PC-3 (cell line): ENCODE measurements at places on chromosomes 11 and 22.
A peak's percentile ranks its signal among the peaks of the same experiment; 100 is the strongest.

DNA sequence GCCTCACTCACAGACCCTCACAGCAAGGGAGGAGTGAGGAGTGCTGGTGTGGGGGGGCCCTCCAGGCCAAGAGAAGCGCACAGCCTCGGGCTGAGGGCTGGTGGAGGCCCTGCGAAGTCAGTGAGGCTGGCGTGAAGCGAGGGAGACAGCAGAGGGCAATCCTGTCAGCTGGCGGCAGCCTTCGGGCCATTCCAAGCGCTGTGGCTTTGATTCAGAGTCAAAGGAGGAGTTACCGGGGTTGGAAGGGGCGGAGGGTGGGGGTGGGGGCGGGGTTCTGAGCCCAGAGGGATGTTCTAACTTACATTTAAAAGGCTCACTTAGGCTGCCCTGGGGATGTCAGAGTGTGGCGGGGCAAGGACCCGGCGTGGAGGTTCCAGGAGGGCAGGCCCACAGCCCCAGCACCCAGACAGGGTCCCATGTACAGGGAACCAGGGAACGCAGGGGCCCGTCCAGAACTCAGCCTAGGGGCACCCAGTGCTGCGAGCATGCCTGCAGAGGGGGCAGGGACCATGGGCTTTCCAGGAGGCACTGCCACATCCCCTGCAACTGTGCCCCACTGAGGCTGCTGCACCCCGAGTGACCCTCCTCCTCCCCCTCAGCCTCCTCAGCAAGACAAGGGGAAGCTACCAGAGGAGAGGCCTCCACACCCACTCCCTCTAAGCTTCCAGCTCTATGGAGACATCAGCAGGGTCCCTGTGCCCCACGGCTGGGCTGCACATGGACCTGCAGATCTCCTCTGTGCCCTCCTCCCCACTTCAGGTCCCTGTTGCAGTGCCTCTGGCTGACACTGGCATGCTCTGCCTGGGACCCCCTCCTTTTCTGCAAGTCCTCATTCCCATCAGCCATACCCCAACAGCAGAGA lies 39.7 kb upstream of the TTLL12 start:
- no peak for DNase-seq

DNA sequence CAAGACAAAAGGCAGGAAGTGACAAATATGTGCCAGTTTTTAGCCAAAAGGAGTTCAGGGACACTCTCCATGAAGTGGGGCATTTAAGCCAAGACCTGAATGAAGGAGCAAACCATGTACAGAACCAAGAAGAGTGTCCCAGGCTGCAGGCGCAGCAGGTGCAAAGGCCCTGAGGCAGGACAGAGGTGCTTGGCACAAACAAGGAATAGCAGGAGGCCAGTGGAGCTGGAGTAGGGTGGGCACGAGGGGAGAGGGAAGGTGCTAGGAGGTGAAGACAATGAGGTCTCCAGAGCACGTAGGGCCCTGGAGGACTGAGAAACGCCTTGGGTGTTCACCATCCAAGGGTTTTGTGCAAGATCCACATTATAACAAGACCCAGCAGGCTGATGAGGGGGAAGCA lies 474.1 kb downstream of the MN1 start:
- no peak for DNase-seq

DNA sequence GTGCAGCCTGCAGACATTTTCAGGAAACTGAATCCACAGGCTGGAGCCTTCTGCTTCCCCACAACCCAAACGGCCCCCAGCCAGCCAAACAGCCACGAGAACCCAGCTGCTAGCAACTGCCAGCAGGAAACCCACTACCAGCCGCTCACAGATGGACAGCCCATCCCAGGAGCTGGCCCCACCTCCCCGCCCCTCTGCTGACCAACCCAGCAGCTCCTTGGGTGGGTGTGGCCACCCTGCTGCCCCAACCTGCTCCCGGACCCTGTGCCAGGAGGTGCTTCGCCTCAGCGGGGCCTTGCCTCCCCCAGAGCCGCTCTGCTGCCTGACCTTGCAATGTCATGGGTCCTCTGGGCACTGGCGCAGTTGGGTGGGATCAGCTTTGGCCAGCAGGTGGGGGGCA lies 8.2 kb upstream of the CCDC188 start:
- DNase-seq, result no peak

DNA sequence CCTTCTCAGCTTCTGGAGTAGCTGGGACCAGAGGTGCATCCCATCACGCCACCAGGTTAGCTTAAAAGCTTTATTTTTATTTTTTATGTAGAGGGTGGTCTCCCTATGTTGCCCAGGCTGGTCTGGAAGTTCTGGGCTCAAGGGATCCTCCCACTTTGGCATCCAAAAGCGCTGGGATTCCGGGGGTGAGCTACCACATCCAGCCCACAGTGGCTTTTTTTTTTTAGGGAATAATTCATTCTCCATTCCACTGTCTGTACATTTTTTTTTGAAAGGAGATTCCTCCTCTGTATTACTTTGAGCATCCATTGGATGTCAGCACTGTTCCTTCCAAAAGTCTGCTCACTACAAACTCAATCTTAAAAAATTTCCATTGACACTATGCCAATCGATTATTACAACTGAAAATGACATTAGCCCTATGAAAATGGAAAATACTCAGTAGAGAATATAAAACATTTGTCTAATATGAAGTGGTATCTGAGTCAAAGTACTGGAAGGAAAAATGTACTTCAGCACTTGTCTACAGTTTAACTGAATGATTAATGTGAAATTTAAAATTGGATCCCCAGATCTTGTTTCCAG lies 1.3 kb upstream of the LPXN start:
- DNase-seq, result peak; percentile 44

GRCh38 chr22:42179616-42180015 lies 49.0 kb upstream of the CYP2D6 start:
- DNase-seq, result peak; percentile 10

DNA sequence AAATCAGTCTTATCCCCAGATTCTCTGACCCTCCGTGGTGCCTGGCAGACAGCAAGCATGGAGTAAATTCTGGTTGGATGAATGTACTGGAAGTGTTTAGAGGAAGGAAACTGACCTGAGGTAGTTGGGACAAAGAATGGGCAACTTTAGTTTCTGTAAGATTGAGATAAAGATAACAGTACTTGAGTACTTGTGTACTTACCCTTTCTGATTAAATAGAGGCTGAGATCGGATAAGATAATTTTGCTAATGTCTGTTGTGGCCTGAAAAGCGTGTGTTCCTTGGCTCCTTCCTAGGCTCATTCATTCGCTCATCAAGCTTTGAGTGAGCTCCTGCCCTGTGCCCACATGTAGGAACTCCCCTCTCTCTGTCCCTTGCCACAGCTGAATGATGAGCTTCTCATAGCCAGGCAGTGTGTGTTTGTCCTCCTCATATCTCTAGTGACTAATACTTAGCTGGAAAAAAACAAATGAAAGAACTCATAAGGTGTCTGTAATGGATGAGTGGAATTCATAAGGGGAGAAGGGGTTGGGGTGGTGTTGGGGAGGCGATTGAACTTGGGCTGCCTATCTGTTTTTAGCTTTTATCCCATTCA lies 118.1 kb downstream of the DBX1 start:
- peak; percentile 48 for DNase-seq

DNA sequence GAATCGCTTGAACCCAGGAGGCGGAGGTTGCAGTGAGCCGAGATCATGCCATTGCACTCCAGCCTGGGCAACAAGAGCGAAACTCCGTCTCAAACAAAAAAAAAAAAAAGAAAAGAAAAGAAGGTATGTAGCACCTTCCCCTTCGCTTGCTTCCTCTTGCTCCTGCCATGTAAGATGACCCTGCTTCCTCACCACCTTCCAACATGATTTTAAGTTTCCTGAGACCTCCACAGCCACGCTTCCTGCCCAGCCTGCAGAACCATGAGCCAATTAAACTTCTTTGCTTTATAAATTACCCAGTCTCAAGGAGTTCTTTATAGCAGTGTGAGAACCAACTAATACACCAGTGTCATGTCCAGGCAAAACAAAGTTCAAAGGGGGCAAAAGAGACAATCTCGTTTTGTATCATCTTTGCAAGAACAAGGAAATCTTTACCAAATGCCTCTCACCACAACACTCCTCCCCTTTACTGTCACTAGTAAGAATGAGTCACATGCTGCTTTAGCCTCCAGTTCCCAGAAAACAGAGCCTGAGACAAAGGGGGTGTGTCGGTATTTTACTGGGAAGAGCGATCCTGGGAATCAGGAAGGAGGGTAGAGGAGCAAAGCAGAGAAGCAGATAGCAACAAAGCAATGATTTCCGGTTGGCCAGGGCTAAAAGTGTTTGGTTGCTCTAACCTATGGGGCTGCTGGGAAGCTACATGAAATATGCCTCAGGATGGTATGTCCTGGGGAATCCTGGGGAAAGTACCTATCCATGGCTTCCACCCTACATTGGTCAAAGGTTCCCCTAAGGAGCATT lies 10.5 kb upstream of the MCHR1 start:
- DNase-seq, result peak; percentile 55

DNA sequence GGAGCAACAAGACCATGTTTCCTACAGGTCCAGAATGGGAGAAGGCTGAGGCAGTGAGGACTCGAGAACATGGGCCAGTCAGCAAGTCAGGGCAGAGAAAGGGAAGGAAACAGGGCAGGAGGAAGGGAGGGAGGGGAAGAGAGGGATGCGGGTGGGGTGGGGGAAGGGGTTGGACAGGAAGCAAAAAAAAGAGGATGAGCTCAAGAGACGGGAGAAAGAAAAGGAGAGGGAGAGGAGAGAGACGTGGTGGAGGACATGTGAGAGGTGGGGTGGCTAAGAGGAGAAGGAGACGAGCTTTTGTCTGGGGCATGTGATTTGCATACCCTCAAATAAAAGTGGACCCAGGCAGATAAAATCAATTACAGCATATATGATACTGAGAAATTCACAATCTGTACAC lies 389.5 kb upstream of the B3GAT1 start:
- DNase-seq, result no peak

- DNase-seq, result no peak
Measured at GRCh38 chr11:47186700-47187695, 764 bp upstream of the PACSIN3 start.

DNA sequence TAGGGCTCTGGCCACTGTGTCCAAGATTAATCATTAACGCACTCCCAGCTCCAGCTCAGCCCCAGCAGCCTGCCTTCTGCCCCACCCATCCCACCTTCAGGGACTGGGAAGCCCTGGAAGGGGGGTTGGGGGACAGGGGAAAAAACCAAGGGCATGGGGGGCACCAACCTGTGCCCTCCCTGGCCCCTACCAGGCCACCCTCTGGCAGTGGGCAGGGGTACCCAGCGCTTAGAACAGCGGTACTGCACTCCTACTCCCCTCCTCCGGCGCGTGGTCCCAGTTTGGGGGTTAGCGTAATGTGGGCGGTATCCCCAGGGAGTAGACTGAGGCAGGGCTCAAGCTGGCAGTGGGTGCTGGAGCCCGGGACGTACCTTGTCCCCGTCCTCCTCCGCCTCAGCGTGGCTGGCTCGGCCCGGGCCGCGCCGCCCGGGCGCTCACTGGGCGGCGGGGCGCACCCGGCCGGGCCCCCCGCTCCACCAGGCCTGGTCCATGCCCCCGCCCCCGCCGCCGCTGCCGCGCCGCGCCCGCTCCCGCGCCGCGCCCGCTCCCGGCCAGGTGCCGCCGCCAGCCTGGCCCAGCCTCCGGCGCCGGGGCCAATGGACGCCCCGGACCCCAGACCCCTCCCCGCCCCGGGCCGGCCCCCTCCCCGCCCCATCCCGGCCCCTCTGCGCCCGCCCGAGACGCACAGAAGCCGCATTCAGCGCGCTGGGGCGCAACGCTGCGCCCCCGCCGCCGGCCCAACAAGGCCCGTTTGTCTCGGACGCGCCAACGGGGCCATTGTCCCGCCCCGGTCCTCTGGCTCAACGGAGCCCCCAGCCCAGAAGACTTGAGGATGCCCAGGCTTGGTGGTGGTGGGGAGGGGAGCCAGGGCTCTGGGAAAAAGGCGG lies at the start of gene GAL3ST1:
TSS of gene GAL3ST1 (minus strand) at position 571 of the 887 bp plus-strand sequence. CDS start 17,273 bp downstream, outside the sequence.
- DNase-seq, result no peak

DNA sequence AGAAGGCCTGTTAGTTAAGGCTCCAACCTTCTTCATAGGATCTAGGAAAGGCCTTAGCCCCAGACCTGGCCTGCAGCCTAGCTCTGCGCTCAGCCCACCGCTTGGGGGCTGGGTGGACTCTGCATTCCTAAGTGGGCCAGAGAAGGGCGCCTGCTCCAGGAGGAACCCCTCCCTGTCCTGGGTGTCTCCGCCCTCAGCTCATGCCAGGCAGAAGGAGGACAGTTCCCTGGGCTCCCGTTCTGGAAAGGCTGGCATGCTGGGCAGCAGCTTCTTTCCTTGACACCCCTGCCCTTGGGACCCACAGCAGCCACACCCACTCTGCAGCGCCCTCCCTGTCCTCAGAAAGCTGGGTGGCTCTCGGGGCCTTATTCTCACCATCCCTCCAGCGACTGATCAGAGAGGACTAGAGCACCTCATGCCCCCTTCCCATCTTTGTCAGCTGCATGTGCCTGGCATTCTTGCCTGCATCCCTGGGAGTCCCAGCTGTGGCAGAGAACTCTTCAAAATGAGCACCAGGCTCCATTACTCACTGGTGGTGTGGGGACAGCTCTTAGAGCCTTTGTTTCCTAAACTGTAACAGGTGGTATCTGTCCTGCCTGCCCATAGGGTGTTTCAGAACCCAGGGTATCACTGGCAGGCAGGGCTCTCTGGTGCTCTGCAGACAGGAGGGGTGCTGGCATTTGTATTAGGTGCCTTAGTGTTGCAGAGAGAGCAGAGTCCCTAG lies 20.3 kb upstream of the MYRF start:
- DNase-seq, result no peak

DNA sequence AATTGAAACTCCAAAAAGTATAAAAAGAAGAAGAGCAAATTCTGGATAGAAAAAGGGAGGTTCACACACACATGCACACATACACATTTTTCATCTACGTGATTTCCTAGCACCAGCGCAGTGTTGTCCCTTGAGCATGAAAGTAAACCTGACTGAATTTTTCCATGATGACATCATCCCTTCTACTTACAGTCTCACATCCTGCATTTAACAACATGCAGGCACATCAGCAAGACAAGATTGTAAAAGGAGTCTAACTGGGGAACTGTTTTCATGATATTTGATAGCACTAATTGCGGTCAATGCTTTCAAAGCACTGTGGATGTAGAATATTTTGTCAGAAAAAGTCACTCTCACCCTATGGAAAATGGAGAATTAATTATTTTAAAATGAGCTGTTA lies 36.6 kb downstream of the GAS2 start:
- peak; percentile 76 for DNase-seq

DNA sequence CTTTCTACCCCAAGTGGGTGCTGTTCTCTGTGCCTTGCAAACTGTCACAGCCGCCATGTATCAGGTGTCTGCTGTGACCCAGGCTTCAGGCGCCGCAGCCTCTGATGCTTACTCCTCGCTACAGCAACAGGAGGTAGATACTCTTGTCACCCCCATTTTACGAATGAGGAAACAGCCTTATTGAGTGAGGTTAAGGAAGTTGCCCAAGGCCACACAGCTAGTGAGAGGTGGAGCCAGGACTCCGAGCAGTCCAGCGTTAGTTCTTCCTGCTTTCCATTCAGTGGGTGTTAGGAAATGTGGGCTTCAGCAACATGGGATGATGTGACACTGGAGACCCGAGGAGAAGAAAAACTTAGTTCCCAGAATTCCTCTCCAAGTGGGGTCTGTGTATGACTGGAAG lies 14.3 kb downstream of the RNF215 start:
- no peak for DNase-seq

DNA sequence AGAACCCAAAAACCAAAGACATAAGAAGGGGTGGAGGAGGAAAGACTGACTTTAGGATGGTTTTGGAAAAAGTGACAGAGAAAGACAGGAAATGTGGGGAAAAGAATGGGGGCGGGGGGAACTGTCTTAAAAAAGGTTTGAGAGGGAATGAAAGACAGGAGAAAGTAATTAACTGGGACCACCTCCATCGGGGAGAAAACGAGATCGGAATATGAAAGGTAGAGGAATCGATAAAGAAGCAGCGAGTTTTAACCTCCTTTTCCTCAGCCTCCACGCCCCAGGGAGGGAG lies 524 bp downstream of the MTMR2 start:
- DNase-seq, result peak; percentile 27

- DNase-seq, result peak; percentile 80
Measured at GRCh38 chr11:32580967-32581366, 2.7 kb upstream of the EIF3M start.

GRCh38 chr11:42555190-42555589 lies 756.6 kb upstream of the API5 start:
- DNase-seq, result no peak
